ENCODE measurements at places on chromosomes 4 and X.

DNA sequence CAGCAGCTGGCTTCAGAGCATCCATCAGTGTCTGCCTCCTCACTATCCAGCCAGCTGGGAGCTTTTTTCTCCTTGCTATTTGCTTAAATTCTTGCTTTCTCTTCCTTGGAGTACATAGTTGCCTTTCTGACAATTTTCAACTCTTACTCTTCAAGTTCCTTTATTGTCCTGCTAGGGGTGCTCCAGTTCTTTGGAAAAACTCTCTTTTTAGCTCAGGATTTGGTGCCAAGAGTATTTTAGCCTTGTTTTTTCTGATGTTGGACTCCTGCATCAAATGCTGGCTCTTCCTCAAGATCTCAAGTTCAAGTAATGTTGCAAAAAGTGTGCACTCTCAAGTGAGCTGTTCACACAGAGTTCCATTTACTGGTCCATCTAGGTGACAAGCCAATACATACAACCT lies 126.4 kb downstream of the KDR start:
- no peak for DNase-seq

- DNase-seq = no peak
These were observed 1.1 kb downstream of the DCK start for GRCh38 chr4:70994387-70995099.

DNA sequence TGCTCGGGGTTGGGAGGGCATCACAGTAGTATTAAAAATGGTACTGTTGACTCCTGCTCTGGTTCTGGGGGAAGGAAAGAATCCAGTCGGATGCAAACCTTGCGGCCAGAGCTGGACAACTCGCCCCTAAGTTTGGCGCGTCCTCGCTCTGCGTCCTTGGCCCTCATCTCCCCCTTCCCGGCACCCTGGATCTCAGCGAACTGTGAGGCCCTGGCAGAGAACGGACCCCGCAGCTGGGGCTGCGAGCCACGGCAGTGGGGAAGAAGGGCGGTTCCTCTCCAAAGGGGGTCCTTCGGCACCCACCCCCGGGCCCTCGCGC lies 14.0 kb downstream of the ARHGEF6 start:
- DNase-seq = no peak

DNA sequence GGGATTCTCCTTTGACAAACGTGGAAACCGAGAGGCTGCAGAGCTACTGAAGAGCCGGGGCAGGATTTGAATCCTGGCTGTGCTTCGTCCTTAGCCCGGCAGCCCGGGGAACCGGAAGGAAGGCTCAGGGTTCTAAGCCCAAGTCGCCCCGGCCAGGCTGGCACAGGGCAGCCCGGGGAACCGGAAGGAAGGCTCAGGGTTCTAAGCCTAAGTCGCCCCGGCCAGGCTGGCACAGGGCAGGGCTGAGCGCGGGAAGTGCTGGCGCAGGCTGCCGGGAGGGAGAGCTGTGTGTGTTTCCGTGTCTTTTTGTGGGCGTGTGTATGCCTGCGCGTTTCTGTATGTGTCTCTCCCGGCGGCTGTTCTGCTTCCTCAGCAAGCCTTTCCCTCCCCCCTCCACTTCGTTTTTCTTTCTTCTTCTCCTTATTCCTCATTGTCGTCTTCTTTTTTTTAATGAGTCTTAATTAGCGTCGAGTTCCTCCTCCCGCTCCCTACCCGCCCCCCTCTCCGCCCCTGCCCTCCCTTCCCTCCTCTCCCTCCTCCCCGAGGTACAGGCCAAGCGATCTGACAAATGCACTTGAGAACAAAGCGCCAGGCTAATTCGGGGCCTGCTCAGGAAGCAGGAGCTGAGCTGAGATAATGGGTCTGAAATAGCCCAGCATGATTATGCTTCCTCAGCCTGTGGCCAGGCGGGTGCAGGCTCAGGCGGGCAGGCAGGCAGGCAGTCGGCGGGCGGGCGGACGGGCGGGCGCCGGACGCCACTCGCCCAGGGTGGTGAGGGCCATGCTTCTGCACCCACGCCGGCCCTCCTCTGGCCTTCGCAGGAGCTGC lies 65.9 kb downstream of the EFNB1 start:
- peak; percentile 52 for DNase-seq

- DNase-seq = no peak
These were observed 44.9 kb upstream of the BEND4 start for GRCh38 chr4:42197341-42197740.

DNA sequence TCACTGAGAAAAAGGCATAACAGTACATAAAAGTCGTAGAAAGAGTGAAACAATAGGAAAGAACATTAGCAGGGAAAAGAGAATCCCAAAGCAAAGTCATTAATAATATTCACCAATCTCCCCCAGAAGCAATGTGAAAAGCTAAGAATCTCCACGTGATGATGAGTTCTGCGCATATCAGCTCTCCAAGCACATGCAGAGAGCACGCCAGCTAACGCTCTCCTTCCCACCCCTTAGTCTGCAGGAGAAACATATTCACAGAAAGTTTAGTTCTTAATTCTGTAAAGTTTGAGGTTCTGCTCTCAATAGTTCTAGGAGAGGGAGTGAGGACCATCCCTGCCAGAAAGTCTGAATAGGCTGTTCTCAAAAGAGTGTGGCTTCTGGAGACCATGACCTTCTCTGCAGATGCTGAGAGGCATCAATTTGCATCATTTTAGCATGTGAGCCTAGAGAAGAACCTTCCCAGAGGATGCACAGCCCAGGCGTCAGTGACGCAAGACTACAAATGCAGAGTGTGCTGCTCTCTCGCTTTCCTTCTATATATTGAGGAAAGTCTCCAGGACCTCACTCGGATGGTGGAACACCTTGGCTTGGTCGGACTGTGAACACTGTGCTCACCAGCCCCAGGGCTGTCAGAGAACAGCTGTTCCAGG lies 51.3 kb upstream of the AFAP1 start:
- no peak for DNase-seq

- DNase-seq = no peak
These were observed 162.1 kb downstream of the CBR4 start for GRCh38 chr4:168847771-168848502.

DNA sequence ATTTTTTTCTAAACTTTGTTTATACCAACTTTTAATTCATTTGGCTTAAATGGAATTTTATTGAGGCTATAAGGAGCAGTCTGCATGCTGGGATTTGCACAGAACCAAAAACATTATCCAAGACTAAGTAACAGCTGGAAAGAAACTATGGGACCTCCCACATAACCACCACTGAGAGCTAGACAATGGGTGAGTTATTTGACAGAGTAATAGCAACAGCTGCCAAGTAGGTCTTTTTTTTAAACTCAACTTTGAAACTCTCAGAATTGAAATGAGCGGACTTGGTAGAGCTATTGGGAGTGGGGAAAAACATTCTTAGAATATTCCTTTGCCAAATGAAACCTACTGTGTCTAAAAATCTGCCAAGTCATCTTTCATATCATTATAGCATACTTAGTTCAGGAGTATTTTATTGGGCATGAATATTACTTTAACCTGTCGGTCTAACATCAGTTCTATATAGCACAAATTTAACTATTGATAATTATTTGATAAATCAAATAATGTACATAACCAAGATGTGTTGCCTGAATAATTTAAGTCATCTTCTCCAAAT lies 1428.0 kb downstream of the PCDH7 start:
- DNase-seq = peak; percentile 8

DNA sequence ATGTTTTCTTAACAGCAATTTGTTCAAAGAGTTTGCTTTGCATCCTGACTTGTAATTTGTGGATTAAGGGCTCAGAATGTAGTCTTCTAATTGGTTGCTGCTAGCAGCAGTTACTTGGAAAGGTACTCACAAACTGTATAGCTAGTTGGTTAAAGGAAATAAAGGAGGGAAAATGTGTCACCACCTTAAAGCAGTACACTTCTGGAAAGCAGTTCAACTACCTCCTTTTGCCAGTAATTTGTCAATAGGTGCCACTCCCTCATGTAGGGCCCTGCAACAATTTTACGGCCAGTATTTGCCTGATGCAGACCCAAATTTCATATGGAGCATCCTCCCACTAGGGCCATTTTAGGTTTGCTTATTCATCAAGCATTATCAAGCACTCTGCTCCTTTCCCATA lies 20.8 kb downstream of the AMOT start:
- no peak for DNase-seq

- peak; percentile 70 for DNase-seq
These were observed 32.5 kb upstream of the ELF2 start for GRCh38 chr4:139209470-139210063.

DNA sequence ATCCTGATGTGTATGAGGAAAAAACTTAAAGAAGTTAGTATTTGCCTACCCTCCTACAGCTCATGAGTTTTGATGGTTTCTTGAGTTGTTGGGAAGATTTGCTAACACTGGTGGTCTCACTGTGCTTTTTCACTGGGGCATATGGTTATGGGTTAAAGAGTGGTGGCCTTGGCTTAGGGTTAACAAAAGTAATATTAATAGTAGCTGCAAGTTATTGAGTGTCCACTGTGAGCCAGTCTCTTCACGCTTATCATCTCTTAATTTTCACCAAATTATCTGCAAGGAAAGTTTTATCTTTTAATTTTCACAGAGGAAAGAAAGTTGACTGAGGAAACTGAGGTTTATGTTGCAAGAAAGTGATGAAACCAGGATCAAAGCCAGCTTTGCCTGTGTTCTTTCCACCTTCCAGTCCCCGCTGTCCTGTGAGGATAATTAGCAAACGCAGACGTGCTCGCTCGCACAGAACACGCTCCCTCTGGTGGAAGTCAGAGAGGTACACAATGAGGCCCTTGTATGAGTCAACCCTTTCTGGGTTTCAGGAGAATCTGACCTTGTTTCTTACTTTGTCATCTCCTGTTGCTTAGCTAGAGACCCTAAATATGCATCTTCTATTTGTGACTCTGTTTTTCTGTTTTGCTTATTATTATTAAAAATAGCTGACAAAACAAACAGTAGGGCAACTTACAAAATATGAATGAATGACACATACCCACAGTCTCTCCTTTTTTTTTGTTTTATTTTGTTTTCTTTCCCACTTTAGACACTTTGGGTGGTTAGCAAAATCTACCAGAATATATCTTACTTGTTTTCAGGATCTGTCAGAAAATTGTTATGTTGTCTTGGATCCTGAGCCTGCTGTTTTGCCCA lies 94.3 kb downstream of the DDIT4L start:
- DNase-seq = peak; percentile 38

- no peak for DNase-seq
These were observed 5.4 kb downstream of the HTRA3 start for GRCh38 chr4:8274765-8275547.

- no peak for DNase-seq
These were observed 28.9 kb upstream of the WDFY3 start for GRCh38 chr4:84995386-84995785.

DNA sequence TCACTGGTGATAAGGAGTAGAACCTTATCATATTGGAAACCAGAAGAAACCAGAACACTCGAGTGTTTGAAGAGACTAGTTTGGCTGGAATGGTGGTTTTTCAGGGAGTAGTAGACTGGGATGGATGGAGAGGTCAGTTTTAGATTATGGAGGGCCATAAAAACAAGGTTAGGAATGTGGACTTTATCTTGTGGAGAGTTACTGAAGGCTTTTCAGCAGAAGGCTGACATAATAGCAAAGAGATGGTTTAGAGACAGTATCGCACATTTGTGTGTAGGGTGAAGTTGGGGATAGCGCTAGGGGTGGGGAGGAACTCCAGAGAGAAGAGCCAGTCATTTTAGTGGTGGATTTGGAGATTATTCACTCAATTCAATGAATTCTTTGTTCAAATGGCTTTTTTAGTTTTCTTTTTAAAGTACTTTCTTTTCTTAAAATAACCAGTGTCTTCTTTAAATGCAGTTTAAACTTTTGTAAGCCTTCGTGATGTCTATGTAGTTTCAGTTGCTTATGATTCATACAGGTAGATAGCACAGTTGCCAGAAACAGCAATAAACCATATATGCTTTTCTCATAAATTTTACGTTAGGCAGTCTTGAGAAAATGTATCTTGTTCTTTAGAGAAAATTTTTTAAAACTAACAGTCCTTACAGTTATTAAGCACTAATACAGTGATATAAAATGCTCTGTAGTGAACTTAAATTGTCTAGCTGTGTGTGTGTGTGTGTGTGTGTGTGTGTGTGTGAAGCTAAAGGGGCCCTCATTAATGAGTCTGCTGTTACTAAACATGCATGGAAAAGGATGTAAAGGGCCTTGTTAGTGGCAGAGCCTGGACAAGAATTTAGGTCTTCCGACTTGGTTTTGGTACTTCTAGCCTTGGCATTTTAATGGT lies 3.8 kb downstream of the ARHGAP10 start:
- no peak for DNase-seq

DNA sequence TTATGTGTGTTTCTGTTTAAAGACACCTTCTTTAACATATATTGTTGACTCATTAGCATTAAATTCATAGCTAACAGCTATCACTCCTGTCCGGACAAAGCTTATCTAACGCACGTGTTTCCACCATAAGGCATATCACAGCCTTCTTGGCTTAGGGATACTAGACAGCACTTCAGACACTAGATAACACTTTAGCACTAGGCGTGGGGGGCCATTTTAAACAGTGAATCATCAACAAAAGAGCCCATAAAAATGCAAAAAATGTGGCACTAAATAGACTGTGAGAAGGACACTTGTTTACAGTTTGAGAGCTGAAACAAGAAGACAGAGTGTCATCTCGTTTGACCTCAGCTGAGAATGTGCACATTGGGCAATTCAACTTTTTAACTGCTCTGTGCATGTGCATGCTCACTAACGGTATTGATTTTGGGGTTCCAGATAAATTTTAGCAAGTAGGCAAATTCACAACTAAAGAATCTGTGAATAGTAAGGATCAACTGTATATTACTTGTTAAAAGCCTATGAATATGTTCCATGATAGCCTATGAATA lies 58.9 kb upstream of the RAI2 start:
- DNase-seq = no peak

- no peak for DNase-seq
These were observed 78.1 kb upstream of the ADGRA3 start for GRCh38 chr4:22593933-22594332.

DNA sequence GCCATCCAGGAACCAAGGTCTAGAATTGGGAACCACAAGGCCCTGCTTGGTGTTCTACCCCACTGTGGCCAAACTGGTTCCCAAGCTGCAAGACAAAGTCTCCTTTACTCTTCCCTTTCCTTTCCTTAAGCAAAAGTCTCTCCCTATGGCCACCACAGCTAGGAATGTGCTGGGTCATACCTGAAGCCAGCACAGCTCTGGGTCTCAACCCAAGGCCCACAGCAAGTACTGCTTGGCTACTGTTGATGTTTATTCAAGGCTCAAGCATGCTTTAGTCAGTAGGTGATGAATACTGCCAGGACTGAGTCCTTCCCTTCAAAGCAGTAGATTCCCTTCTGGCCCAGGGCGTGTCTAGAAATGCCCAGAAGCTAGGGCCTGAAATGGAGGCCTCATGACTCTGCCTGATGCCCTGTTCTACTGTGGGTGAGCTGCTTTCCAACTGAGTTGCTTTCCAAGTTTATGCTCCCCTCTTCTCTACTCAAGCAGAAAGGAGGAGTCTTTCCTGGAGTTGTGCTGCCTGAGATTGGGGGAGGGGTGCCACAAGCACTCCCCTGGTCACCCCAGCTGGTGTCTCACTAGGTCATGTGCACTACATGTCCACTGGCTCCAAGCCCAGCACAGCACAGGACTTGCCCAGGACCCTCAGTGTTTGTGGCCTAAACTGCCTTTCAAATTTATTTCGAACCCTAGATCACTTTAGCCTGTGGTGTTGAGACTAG lies 44.9 kb downstream of the STAP1 start:
- DNase-seq = no peak

- no peak for DNase-seq
These were observed at the start of gene TMPRSS11D for GRCh38 chr4:67883902-67884301. TSS of gene TMPRSS11D (minus strand) at chr4:67884002. CDS start at chr4:67883933, 69 bp downstream.
